ENCODE measurements at places on chromosomes 1 and 21.

DNA sequence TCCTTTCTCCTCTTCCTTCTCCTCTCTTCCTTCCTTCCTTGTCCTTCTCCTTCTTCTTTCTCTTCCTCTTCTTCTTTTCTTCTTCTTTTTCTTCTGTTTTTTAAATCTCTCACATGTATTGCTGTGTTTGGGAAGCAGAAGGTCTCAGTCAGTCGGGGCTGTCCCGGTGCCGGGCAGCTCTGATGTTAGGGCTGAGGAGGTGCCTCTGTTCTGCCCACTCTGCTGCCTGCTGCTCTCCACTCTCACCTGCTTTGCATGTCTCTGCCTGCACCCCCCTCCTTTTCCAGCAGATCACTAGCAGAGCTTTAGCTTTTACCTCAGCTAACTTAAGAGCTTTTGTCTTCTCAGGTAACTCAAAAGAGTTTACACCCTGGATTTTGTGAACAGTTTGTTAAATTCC, 276.6 kb downstream of the CHRM3 start:
- no peak for DNase-seq

GRCh38 chr1:181514298-181515290, 31.3 kb downstream of the CACNA1E start:
- DNase-seq: no peak

DNA sequence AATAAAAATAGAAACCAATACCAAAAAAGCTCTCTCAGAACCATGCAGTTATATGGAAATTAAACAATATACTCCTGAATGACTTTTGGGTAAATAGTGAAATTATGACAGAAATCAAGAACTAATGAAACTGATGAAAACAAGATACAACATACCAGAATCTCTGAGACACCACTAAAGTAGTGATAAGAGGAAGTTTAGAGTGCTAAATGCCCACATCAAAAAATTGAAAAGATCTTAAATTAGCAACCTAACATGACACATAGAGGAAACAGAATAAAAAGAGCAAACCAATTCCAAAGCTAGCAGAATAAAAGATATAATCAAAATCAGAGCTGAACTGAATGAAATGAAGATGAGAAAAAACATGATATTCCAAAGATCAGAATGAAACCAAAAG, 430.9 kb downstream of the LTN1 start:
- no peak for DNase-seq

GRCh38 chr1:1510912-1511532, 940 bp upstream of the ATAD3A start:
- no peak for DNase-seq

- no peak for DNase-seq
These were observed 603.7 kb upstream of the CAMK1G start for GRCh38 chr1:208979776-208980175.

Data from activated CD4-positive, alpha-beta T cell treated with anti-CD3 and anti-CD28 coated beads, Interleukin-2, amount 50 U/mL, for 1 hour (primary cell).